ENCODE measurements at places on chromosomes 12 and 14.

DNA sequence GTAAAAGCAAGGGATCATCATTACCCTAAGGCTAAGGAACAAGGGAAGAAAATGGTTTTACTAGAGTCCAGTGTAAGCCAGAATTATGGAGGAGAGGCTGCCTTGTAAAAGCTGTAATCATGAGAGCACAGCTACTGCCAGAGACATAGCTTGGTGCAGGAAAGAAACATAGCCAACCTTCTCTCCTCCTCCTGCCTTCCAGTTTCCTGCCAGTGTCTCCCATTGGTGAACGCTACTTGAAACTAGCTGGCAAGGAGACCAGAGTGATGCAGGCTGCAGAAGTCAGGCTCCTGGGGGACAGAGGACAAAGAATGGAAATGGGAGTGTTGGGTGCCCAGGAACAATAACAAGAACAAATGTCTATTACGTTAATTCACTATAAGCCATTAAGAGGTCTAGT lies 158.5 kb downstream of the NELL2 start:
- H3K4me3 ChIP-seq: no peak overlapping the region
- no peaks in the 10 kb centered on the region for H3K27me3 ChIP-seq
- no peak for DNase-seq
- no peaks in the 10 kb centered on the region for H3K36me3 ChIP-seq
- H3K4me1 ChIP-seq: no peaks in the 10 kb centered on the region
- H3K27ac ChIP-seq: no peak overlapping the region

- H3K27ac ChIP-seq: no peak overlapping the region
- no peak for DNase-seq
- H3K27me3 ChIP-seq: no peaks in the 10 kb centered on the region
- H3K4me1 ChIP-seq: no peaks in the 10 kb centered on the region
- no peak overlapping the region for H3K4me3 ChIP-seq
- H3K36me3 ChIP-seq: no peaks in the 10 kb centered on the region
Measured at GRCh38 chr14:103155010-103155409, 31.7 kb downstream of the TNFAIP2 start.

DNA sequence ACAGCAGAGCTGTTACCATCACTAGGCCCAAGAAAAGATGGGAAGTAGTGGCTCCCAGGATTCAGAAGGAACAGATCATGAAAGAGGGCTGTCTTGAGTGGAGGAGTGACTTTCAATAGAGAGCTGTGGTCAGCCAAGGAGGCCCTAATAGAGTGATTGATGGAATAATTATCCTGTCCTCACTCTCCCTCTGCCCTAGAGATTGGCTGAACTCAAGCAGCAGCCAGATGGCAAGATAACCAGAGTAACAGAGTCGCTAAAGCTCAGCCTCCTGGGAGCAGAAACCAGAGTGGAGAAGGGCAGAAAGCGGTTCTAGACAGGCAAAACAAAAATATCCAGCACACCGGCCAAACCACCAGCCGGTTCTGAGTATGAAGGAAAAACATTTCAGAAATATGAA lies 23.1 kb downstream of the GMFB start:
- no peaks in the 10 kb centered on the region for H3K27me3 ChIP-seq
- H3K4me1 ChIP-seq: no peaks in the 10 kb centered on the region
- H3K4me3 ChIP-seq: no peak overlapping the region
- no peaks in the 10 kb centered on the region for H3K36me3 ChIP-seq

GRCh38 chr14:58635091-58635830 lies 2.5 kb upstream of the DACT1 start:
- no peak overlapping the region for H3K27ac ChIP-seq
- H3K36me3 ChIP-seq: no peaks in the 10 kb centered on the region
- H3K27me3 ChIP-seq: peaks cover 4% of the 10 kb centered on the region
- no peak overlapping the region for H3K4me3 ChIP-seq
- DNase-seq: no peak

DNA sequence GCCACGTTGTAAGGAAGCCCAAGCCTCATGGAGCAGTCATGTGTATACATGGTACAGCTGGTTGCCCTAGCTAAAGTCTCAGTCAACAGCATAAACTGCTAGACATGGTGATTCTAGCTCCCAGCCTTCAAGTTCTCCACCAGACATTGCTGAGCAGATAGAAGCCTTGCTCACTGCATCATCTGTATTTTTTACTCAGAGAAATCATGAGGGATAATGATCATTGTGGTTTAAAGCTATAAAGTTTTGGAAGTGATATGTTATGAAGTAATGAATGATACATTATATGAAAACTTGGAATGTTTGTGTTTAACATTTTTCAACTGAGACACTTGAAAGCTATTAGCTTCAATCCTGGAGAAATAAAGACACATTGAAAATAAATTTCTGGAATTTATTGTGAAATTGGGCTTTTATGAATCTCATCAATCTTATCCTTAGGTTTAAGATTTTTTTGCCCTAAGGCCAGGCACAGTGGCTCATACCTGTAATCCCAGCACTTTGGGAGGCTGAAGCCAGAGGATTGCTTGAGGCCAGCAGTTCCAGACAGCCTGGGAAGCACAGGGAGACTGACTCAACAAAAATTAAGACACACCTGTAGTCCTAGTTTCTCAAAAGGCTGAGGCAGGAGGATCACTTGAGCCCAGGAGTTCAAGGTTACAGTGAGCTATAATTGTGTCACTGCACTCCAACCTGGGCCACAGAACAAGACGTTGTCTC lies 5.6 kb upstream of the NFATC4 start:
- no peaks in the 10 kb centered on the region for H3K27me3 ChIP-seq
- H3K27ac ChIP-seq: no peak overlapping the region
- H3K36me3 ChIP-seq: no peaks in the 10 kb centered on the region
- H3K4me3 ChIP-seq: no peak overlapping the region
- H3K4me1 ChIP-seq: peaks cover 2% of the 10 kb centered on the region

GRCh38 chr12:92134638-92135274 lies 10.9 kb downstream of the BTG1 start:
- H3K27me3 ChIP-seq: no peaks in the 10 kb centered on the region
- H3K36me3 ChIP-seq: no peaks in the 10 kb centered on the region
- H3K27ac ChIP-seq: no peak overlapping the region
- no peak for DNase-seq
- H3K4me3 ChIP-seq: no peak overlapping the region

- H3K36me3 ChIP-seq: no peaks in the 10 kb centered on the region
- H3K27me3 ChIP-seq: no peaks in the 10 kb centered on the region
- H3K4me1 ChIP-seq: no peaks in the 10 kb centered on the region
- no peak overlapping the region for H3K27ac ChIP-seq
Measured at GRCh38 chr14:96002498-96002884, 36.7 kb upstream of the C14orf132 start.

GRCh38 chr12:1797011-1797901 lies 23.1 kb upstream of the LRTM2 start:
- no peaks in the 10 kb centered on the region for H3K27me3 ChIP-seq
- no peaks in the 10 kb centered on the region for H3K36me3 ChIP-seq
- no peak overlapping the region for H3K4me3 ChIP-seq
- peaks cover 6% of the 10 kb centered on the region for H3K4me1 ChIP-seq
- no peak overlapping the region for H3K27ac ChIP-seq

GRCh38 chr12:20629414-20630156 lies 65.5 kb upstream of the SLCO1C1 start:
- H3K27ac ChIP-seq: no peak overlapping the region
- no peaks in the 10 kb centered on the region for H3K27me3 ChIP-seq
- DNase-seq: no peak
- H3K4me1 ChIP-seq: 0 out of 2 replicates have a peak, but pooled peaks cover 1% of the 10 kb centered on the region
- H3K4me3 ChIP-seq: no peak overlapping the region

- no peak overlapping the region for H3K27ac ChIP-seq
- no peak overlapping the region for H3K4me3 ChIP-seq
- no peaks in the 10 kb centered on the region for H3K36me3 ChIP-seq
- no peaks in the 10 kb centered on the region for H3K27me3 ChIP-seq
Measured at GRCh38 chr12:20144341-20144740, 224.0 kb upstream of the PDE3A start.

GRCh38 chr12:47557386-47557785 lies 148.4 kb downstream of the RPAP3 start:
- H3K27me3 ChIP-seq: no peaks in the 10 kb centered on the region
- H3K4me1 ChIP-seq: no peaks in the 10 kb centered on the region
- no peak overlapping the region for H3K27ac ChIP-seq
- H3K4me3 ChIP-seq: no peak overlapping the region
- H3K36me3 ChIP-seq: no peaks in the 10 kb centered on the region
- DNase-seq: no peak

DNA sequence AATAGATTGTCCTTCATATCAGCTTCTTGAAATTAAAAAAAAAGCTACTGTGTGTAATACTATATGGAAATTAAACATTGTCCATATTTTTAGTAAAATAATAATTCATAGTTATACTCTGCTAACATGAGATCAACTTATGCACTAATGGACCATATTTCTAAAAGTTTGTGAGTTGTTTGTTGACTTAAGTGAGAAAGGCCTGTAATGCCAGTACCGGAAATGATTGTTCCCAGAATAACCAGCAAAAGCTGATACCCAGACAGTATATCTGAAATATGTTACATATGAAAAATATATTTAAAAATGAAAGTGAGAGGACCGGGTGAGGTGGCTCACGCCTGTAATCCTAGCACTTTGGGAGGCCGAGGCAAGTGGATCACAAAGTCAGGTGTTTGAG lies 35.9 kb downstream of the WNK1 start:
- no peaks in the 10 kb centered on the region for H3K27me3 ChIP-seq
- no peak for DNase-seq
- H3K4me3 ChIP-seq: no peak overlapping the region
- peaks cover 2% of the 10 kb centered on the region for H3K4me1 ChIP-seq
- H3K27ac ChIP-seq: no peak overlapping the region
- H3K36me3 ChIP-seq: no peaks in the 10 kb centered on the region

- H3K4me3 ChIP-seq: no peak overlapping the region
- no peak for DNase-seq
- H3K36me3 ChIP-seq: no peaks in the 10 kb centered on the region
- H3K27me3 ChIP-seq: no peaks in the 10 kb centered on the region
Measured at GRCh38 chr12:20154052-20154451, 214.3 kb upstream of the PDE3A start.

DNA sequence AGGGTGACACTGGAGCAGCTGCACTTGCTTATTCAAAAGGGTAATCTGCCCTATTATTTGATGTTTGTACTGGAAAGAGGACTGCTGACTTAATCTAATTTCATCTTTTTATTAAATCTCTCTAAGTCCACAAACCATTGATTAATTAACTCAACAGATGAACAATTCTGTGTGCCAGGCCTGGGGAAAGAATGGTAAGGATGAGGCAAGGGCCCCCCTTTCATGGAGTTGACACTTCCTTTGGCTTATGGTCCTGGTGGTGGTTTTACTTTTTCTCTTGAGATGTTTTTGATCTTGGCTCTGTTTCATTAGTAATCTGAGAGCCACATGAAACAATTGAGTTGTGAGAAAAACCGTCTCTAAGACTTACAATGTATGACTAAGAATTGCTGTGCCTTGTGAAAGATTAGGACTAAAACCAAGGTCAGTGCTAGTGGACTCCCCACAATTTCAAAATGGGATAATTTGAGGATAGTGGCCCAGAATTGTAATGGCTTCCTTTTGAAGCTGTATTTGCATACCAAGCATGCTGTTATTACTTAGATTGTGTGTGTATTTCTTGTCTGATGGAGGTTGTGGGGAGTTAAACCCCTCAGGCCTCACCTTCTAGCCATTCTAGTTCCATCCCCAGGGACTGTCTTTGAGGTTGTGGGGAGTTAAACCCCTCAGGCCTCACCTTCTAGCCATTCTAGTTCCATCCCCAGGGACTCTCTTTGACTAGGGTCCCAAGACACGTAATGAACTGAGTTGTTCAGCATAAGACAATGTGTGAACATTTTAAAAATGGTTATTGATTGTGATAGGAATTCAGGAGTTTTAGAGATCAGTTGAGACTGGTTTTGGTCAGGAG lies 52.5 kb upstream of the EVL start:
- H3K36me3 ChIP-seq: no peaks in the 10 kb centered on the region
- no peak for DNase-seq
- no peaks in the 10 kb centered on the region for H3K4me1 ChIP-seq
- H3K27me3 ChIP-seq: no peaks in the 10 kb centered on the region
- H3K27ac ChIP-seq: no peak overlapping the region

DNA sequence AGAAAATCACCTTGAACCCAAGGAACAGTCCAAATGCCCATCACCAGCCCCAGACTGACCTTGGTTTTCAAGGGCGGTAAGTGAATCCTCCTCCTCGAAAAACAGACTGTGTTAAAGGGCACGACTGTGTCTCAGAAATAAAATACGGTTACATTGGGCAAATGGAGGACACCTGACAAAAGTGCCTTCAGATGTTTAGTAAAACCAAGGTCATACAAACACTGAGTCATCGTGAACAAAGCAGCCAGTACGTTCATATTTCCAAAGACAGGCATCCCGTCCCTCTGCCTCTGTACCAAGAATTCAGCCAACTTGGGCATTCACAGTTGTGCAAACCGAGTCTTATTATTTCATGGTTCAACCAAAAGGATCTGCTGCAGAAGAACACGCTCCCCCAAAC lies 25.9 kb downstream of the FOXN3 start:
- H3K27me3 ChIP-seq: no peaks in the 10 kb centered on the region
- H3K36me3 ChIP-seq: no peaks in the 10 kb centered on the region
- H3K4me3 ChIP-seq: no peak overlapping the region
- no peak overlapping the region for H3K27ac ChIP-seq
- H3K4me1 ChIP-seq: peaks cover 3% of the 10 kb centered on the region

DNA sequence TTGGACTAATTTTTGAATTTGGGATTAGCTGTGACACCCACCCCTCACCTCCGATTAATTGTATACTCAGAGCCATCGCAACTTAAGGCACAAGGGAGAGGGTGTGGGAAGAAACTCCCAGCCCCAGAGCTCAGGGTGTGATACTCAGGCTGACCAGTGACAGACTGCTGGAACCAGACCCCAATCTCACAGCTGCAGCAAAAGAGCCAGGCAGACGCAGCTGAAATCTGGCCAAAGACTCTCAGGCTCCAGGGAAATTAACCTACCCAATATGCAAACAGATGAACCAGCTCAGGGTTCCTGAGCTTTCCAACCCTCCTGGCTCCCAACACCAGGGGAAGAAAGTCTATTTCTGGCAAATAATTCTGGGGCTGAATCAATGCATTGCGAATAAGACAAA lies 30.5 kb downstream of the ANAPC7 start:
- H3K27me3 ChIP-seq: no peaks in the 10 kb centered on the region
- no peak for DNase-seq
- peaks cover 35% of the 10 kb centered on the region for H3K36me3 ChIP-seq

DNA sequence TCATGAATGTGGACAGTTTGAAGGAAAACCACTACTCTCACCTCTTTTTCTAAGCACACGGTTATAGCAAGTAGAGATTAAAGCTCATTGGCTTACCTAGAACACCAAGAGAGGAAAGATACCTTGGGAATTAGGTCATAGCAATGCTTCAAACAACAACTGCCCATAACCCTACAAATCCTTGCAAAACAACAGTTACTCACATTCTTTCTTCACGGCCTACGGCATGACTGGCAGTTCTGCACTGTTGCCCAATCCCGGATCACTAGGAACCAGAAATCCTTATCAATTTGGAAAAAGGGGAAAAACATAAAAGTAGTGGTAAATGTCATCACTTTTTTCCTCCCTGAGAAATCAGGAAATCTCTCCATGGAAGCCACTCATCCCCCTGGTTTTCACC lies 9.6 kb upstream of the ISM2 start:
- DNase-seq: no peak
- H3K27me3 ChIP-seq: no peaks in the 10 kb centered on the region
- H3K4me3 ChIP-seq: no peak overlapping the region
- no peak overlapping the region for H3K27ac ChIP-seq
- peaks cover 8% of the 10 kb centered on the region for H3K36me3 ChIP-seq

GRCh38 chr12:20740972-20741371 lies 45.8 kb downstream of the SLCO1C1 start:
- H3K27ac ChIP-seq: no peak overlapping the region
- no peak overlapping the region for H3K4me3 ChIP-seq
- no peaks in the 10 kb centered on the region for H3K36me3 ChIP-seq

GRCh38 chr14:67582061-67582460 lies 18.0 kb downstream of the PIGH start:
- H3K4me1 ChIP-seq: no peaks in the 10 kb centered on the region
- H3K27me3 ChIP-seq: no peaks in the 10 kb centered on the region
